ENCODE measurements at places on chromosomes 6 and 20.

DNA sequence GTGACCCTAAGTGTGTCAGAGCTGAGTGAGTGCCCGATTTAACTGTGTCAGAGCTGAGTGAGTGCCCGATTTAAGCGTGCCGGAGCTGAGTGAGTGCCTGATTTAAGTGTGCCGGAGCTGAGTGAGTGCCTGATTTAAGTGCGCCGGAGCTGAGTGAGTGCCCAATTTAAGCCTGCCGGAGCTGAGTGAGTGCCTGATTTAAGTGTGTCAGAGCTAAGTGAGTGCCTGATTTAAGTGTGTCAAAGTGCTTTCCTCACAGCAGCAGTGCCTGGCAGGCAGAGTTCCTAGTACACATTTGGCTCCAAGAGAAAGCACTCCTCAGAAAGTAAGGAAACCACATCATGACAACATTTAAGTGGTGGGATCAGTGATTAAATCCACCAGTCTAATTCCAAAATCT is 13.2 kb downstream of the SERAC1 start:
- DNase-seq, result no peak

DNA sequence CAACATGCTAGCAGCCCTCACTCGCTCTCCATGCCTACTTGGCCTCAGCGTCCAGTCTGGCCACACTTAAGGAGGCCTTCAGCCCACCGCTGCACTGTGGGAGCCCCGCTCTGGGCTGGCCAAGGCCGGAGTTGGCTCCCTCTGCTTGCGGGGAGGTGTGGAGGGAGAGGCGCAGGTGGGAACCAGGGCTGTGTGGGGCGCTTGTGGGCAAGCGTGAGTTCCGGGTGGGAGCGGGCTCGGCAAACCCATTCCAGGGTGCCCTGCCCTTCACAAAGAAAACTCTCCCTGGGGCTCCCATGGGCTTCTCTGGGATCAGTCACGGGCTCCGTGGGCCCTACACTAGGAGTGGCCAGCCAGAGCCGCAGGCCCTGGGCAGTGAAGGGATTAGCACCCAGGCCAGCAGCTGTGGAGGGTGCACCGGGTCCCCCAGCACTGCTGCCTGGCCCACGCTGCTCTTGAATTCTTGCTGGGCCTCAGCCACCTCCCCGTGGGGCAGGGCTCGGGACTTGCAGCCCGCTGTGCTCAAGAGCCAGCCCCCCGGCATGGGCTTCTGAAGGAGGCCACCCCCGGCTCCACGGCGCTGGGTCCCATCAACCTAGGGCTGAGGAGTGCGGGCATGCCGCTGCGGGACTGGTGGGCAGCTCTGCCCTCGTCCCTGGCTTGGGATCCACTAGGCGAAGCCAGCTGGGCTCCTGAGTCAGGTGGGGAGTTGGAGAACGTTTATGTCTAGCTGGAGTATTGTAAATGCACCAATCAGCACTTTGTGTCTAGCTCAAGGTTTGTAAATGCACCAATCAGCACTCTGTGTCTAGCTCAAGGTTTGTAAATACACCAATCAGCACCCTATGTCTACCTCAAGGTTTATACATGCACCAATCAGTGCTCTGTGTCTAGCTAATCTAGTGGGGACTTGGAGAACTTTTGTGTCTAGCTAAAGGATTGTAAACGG is 273.6 kb upstream of the SULF2 start:
- no peak for DNase-seq

- peak; percentile 46 for DNase-seq
These were observed 509.2 kb downstream of the FRK start for GRCh38 chr6:115551527-115551926.

DNA sequence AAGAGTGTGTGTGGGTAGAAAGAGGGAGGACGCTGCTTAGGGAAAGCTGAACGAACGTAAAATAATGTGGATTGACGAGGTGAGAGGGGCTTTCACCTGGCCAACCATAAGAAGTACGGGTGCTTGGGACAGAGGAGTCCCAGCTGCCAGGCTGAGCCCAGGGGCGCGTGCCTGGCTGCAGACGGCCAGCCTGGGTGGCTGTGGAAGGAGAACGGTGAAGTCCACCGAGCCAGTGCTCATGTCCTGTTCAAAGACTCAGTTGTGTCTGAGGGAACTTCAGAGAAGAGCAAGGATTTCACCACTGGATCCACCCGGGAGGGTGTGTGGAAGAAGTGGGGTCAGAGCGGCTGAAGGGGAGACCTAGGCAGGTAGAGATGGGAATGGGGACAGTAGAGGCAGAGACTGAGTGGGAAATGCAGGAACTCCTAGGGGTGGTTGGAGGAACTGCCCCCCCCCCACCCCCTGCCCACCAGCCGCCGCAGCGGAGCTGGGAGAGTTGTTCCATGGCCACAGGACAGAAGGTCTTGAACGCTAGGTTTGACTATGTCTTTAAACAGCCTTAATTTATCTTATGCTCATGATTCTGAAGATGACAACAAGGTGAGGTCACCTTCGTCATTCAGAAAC is 68.1 kb upstream of the TBXT start:
- DNase-seq, result no peak

DNA sequence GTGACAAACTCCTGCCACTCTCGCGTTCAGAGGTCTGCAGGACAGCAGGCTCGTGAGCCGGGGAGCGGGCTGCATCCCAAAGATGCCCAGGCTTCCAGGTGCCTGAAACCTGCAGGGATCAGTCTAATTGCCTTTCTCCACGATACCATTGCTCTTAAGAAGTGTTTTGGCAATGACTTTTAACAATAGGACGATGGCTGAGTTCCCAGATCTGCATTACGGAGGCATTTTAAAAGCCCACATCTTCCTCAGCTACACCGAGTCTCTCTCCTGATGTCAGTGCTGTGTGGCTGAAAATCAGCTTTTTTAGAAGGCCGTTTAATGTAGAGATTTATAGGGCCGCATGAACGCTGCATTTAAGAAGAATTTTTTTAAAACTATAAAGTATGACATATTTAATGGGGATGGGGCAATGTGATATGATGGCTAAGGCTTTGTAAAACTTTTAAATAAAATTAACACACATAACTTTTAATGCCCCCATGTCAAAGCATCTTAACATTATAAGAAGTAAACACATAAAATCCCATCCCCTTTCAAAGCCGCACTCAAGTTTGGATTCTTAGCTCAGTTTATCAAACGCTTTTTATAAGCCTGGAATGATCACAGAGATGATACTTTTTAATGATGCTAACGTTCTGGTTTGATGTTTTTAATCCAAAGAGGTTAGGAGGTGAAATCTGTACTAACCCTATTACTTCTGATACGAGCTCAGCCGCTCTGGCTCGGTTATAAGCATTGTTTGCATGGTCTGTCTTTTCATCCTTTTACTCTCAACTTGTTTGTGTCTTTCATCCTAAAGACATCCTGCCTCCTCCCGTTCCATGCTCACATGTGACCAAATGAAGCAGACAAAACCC is 386.0 kb downstream of the SMOC2 start:
- DNase-seq, result no peak

DNA sequence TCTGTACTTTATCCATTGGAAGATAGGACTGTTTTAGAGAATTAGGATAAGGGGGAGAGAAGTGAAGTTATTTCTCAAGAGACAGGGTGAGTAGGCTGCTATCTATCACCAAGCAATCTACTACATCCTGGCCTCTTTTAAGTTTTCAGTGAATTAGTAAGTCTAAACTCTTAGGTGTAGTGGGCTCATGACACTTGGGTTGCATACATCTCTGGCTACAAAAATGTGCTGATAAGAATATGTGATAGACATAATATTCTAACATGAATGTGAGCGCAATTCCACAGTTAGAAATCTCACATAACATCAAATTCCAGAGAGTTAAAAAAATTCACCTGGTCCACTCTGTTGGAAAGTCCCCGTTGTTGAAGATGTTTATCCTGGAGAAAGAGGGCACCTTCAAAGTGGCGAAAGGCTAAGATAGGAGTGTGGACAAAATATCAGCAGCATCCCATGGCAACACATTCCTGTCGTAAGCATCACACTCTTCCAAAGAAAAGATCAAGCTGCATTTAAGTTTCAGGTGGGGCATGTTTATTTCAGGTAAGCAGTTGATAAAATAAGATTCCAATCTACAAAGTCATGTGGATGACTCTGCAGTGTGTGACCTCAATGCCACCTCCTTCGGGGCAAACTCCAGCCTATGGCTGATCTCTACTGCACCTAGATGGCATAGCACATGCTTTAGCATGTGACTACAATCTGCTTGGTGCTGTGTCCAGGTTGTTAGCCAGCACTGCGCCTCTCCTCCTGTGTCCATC is 111.7 kb upstream of the NEDD9 start:
- no peak for DNase-seq

DNA sequence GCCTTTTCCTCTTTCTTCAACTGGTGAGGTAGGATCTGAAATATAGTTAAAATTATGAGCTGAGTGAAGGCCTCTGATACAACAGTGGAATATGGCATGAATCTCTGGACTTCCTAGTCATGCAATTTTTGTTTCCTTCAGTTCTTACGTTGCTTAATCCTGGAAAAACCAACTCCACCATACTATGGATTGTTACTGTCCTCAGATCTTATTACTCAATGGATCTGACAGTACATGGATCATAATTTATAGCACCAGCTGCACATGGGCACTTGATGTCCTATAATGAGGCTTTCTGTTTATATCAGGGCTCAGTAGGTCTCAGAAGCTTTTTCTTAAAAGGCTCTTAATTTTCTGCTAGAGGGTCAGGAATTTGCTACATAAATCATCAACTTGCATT is 1341.0 kb upstream of the EYS start:
- DNase-seq, result no peak

DNA sequence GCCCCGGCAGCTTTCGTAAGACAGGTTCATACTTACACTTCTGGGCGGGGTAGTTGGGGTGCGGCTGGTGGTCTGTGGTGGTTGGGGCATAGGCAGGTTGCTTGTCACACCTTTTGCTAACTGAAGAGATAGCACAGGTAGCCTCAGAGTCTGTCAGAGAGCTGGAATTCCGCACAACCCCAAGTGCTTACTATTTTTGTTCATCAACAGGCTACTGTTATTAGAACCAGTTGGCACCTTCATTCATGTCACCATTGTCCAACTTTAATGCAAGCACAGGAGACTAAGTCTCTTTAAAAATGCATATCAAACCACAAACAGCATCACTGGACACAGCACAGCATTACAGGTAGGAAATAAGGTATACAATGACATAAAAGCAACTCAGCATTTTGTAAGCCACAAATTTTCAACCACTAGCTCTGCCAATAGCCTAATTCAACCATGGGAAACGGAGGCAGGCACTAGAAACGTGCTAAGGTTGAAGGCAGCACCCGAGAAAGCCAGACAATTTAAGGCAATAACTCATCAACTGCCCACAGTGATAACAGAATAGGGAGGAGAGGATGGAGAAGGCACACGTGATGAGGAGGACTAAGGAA is 143.8 kb downstream of the ZMYND8 start:
- no peak for DNase-seq

DNA sequence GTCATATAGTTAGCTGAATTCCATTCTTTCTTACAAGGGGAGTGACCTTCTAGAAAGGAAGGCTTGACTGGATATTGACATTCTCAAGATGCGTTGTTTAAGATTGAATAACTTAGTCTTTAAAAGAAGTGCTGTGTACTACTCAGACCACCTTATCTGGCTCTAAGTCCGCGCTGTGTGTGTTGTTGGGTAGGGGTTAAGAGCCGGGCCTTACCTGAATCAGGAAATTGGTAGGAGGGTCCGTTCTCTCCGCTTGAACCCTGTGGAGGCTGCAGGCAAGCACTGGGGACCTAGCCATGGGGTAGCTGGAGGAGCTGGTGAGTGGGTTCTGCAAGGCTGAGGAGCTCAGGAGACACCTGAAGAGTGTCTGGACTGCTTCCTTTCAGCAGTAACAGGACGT is 9.0 kb upstream of the SCML4 start:
- no peak for DNase-seq

GRCh38 chr6:139418481-139419132 is 44.2 kb upstream of the CITED2 start:
- DNase-seq, result no peak

DNA sequence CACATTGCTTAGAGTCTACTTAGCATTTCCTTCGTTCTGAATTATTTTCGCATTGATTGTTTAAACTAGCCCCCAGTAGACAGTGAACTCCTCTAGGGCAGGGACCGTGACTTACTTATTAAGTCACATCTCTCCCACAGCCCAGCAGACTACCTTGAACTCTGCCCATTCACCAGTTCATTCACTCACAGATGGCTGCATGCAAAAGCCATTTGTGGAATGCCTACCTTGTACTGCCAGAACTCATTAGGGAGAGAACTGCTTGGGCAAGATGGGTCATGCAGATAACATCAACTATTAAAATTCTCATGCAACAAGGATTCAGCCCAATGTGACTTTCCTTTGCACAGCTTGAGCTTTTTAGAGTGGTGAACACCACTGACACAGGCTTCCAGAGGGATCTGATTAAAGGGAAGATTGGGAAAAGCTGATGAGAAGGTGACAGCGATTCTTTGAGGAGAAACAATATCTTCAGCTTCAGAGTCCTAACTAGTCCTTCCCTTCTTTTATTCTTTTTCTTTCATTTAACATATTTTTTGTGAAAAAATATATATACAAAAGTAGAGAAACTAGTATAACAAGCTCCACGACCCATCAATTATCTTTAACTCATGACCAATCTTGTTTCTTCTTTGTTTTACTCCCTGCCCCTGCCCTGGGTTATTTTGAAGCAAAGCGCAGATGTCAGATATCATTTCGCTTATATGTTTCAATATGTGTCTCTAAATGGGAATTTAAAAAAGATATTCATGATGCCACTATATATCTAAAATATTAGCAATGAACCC is 273.9 kb downstream of the CDC5L start:
- DNase-seq, result no peak

- DNase-seq, result no peak
These were observed 254.0 kb downstream of the GMDS start for GRCh38 chr6:1991332-1991878.

DNA sequence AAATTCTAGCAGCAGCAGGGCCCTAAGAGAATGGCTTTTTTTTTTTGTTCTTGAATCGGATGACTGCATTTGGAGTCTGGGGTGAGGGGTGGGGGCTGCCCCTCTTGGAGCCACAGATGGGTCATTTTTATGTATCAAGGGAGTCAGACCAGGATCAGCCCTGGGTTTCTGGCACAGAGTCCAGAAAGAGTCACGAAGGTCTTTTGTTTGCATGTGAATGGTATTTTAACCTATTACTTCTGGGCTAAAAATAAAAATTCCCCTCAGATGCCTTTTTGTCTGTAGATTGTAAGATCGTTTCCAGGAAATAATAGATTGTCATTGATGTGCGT is 72.5 kb downstream of the PHACTR3 start:
- no peak for DNase-seq

GRCh38 chr20:60137657-60138245 is 179.5 kb downstream of the CDH26 start:
- no peak for DNase-seq

- DNase-seq, result no peak
These were observed 53.4 kb downstream of the PTCHD4 start for GRCh38 chr6:48057601-48058000.

GRCh38 chr6:145155873-145156782 is 579.2 kb downstream of the EPM2A start:
- DNase-seq, result no peak

DNA sequence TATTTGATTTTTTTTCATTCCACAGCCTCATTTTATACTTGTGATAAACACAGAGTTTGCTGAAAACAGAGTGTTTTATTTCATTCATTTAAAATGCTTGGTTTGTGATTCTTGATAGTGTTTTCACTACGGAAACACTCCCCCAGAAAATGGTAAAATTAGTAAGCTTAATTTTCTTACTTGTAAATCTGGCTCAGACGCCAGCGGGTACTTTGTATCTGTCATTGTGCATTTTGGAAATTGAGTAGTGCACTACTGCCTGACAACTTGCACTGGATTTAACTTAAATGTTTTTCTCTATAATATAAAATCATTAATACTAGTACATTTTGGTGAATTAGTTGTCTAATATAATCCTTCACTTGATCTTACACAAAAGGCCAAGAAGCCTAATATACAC is 37.0 kb upstream of the HINT3 start:
- DNase-seq, result no peak
